ENCODE measurements at places on chromosomes 12 and 14. TPM values are rescaled to one million over a fixed set of nuclear protein-coding genes. Genes with fewer than 3 reads are reported as not detected.

Gene TCL1B
- not detected for total RNA-seq

Gene CD69
- total RNA-seq: 1.4 TPM

Gene TAS2R9
- not detected for total RNA-seq

Gene PRH2
- not detected for total RNA-seq

Gene APOF
- total RNA-seq: not detected

Gene RAB3IP
- 62.6 TPM for total RNA-seq

Gene B4GALNT1
- 0.14 TPM for total RNA-seq

Gene FAIM2
- total RNA-seq: not detected

Gene SPRING1
- 32.6 TPM for total RNA-seq

Gene SLC7A8
- total RNA-seq: 3.3 TPM

Gene SPIC
- not detected for total RNA-seq

Gene RPS6KL1
- total RNA-seq: 18.7 TPM

DNA sequence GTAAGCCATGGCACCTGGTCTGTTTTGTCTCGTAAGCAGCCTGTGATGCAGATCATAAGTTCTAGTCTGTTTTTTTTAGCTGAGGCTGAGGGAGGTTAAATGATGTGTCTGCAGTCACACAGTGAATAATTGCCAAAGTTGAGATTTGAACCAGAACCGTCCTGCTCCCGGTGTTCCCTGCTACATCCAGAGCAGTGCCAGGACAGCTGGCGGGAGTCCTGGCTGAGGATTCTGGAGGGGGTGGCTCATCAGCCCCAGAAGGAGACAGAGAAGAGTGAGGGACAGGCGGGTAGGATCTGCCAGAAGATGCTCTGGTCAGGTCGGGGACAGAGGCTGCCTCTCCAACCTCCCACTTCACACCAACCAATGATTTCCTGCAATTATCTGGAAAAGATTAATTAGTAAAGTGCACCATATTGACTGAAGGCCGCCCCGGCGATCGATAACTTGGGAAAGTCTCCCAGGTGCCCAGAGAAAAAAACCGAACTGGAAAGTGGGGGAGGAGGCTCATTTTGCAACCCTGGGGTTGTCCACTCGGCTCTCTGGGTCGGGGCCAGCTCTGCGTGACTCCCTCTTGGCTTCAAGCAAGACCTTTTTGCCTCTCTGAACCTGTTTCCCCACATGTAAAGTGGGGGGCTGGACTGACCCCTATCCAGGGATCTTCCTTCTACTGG lies 42.1 kb downstream of the MVK start:
- DNase-seq: no peak

DNA sequence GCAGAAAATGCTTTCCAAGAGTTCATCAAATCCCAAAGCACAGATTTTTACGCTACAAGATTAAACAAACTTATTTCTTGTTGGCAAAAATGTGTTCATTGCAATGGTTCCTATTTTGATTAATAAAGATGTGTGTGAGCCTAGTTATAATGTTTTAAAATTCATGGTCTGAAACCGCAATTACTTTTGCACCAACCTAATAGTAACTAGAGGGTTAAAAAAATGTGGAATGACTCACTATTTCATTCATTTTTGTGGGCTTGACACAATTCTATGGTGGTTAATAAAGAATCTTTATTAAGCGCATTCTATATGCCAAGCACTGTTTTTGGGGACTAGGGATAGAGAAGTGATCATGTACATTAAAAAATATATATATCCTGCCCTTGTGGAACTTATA lies 38.6 kb upstream of the METAP2 start:
- no peak for DNase-seq

DNA sequence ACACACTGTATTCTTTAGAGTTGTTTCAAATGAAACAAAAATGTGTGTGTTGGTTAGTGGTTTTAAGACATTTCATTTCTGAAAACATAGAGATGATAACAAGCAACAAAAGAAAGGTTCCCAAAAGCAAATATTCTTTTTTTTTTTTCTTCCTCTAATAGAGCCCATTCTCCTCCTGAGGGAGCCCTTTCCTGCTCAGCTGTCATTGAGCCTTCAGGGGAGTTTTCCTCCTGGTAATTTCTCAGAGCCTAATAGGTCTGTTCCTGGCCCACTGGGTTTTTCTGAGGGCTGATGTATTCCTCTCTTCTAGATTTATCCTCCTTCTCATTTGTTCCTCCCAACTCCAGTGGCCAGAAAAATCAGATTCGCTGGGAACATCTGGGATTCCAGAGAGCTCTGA lies 654.5 kb downstream of the NOVA1 start:
- DNase-seq: no peak

DNA sequence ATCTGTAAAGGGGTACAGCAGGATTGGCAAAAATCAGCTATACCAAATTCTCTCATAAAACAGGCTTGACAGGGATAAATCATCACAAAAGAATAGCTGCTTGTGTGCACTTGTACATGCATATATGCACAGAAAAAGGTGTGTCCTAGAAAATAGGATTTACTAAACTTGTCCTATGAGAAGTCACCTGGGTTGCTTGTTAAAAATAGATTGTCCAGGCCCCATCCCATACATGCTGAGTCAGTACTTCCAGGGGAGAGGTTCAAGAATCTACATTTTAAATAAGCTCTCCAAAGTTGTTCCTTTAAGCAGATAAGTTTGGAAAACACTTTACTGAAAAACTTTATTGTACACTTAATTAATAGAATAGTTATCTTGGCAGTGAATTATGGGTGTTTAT lies 123.1 kb downstream of the ANO6 start:
- DNase-seq: no peak

DNA sequence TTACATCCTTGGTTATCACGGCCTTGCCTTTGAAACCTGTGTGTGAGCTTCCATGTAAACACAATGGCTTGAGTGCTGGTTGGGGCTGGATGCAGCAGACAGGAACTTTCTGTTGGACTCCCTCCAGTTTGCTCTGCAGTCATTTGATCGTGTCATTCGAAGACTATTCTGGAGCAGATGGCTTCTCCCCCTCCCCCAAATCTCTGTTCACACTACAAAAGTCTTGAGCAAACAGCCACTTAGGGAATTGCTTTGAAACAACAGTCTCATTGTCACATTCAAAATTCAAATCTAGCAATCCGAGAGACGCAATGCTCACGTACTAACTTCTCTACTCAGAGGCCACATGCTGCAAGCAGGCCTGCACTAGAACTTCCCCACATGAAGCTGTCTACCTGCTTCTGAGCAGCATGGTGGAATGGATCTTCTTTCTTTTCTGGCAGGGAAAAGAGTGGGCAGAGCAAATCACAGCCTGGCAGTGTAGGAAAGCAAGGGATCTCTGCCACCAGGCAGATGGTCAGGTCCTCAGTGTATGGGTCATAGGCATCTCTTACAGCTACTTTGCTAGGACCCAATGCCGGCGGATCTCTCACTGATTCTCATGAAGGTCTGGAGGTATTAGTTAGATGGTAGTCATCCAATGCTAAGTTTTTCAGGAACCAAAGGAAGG lies 214.2 kb downstream of the PPM1H start:
- DNase-seq: peak; percentile 23

- DNase-seq: no peak
Measured at GRCh38 chr12:131229426-131230339, 276.0 kb downstream of the ADGRD1 start.

GRCh38 chr12:12212769-12213168 lies 54.1 kb downstream of the LRP6 start:
- DNase-seq: no peak

- no peak for DNase-seq
Measured at GRCh38 chr12:50824914-50825313, 17.8 kb upstream of the TMPRSS12 start.

- no peak for DNase-seq
Measured at GRCh38 chr14:62432955-62433354, 612.3 kb downstream of the KCNH5 start.

- no peak for DNase-seq
Measured at GRCh38 chr12:52044292-52044983, 6.8 kb upstream of the NR4A1 start.

- DNase-seq: no peak
Measured at GRCh38 chr14:26794731-26795130, 196.9 kb upstream of the NOVA1 start.

- no peak for DNase-seq
Measured at GRCh38 chr14:99753225-99754140, 39.7 kb upstream of the EML1 start.

GRCh38 chr12:76183459-76184186 lies 99.1 kb upstream of the NAP1L1 start:
- DNase-seq: peak; percentile 84

- DNase-seq: no peak
Measured at GRCh38 chr12:101628676-101629075, 33.9 kb downstream of the MYBPC1 start.

- DNase-seq: no peak
Measured at GRCh38 chr14:94354638-94355185, 31.6 kb upstream of the SERPINA6 start.

DNA sequence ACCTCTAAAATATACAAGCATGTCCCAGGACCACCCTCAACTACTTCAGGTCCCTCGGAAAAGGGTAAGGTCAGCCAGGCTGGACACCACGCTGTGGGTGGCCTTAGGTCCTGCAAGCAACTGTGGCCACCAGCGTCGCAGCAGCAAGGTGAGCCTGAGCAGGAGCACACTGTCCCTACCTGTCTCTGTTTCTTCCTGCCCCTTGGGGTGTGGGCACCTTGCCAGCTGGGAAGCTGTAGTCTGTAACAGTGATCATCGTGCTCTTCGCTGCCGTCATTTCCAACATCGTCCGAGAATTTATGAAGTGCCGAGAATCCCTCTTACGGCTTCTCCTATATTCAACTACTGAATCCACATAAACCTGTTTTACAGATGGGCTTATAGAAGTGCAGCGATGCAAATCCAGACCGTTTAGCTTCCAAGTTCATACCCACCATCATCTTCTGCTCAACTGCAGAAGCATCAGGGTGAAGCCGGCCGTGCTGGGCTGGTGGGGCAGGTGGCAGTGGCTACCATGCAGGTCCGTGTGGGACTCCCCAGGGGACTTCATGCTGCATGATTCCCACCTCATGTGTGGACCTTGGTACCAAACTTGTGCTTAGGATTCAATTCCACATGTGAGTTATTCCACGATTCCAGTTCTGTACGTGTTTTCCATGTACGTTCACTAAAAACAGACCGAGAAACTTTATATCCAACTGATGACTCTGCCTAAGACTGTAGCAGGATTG lies 361.3 kb upstream of the SFSWAP start:
- DNase-seq: no peak

GRCh38 chr12:13436182-13436581 lies 239.7 kb downstream of the EMP1 start:
- DNase-seq: no peak

GRCh38 chr12:124464062-124464461 lies 103.3 kb downstream of the NCOR2 start:
- DNase-seq: no peak

GRCh38 chr12:106645074-106645421 lies 62.2 kb downstream of the RFX4 start:
- no peak for DNase-seq

GRCh38 chr12:124334266-124334665 lies 39.4 kb downstream of the RFLNA start:
- DNase-seq: no peak

DNA sequence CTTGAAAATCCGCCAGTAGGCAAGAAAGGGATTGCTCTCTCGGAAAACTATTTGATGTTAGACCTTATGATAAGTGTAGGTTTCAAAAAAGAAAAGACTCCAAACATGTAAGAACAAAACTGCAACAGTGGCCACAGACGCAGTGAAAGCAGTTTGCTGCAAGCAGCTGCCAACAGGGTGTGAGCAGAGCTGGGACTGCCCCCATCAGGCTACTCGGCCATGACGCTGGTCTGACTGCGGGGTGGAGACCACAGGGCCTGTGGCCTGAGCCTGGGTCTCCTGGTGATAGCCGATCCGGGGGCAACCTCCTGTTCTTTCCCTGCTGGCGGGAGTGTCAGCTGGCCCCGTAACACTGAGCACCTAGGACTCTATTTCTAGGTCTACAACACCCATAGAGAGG lies 63.2 kb downstream of the AMN start:
- DNase-seq: no peak

DNA sequence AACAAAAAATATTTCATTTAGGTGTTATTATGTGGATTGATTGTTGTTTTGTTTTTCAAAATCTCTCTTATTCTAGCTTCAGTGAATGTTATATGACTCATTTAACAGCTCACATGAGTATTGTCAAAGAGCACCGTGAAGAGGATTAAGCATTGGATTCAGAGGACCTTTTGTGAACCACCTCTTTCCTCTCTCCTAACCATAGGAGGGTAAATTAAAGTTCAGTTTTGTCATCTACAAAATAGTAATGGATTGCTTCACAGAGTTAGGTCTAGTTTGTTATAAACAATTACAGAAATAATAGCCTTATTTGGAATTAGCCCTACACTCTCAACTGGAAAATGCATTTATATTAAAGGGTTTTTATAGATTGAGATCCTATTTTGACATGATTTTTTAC lies 962 bp upstream of the KERA start:
- DNase-seq: no peak

GRCh38 chr12:9342614-9343353 lies 134.6 kb upstream of the PZP start:
- DNase-seq: no peak

DNA sequence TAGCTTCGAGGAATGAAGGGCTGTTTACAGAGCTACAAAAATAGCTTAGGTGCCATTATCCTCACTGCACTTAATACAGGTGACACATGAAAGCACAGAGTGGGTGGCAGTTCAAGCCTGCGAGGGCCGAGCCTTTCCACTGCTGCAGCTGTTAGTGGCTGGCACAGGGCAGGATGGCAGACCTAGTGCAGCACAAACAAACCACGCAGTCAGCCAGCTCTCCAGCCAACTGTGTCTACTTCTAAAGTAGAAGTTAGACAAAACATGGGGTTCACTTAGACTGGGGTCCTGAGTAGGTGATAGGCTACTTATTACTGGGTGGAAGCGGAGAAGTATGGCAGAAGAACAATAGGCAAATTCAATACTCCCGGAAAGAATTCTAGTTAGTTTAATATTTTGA lies 95.4 kb downstream of the DUSP16 start:
- no peak for DNase-seq

DNA sequence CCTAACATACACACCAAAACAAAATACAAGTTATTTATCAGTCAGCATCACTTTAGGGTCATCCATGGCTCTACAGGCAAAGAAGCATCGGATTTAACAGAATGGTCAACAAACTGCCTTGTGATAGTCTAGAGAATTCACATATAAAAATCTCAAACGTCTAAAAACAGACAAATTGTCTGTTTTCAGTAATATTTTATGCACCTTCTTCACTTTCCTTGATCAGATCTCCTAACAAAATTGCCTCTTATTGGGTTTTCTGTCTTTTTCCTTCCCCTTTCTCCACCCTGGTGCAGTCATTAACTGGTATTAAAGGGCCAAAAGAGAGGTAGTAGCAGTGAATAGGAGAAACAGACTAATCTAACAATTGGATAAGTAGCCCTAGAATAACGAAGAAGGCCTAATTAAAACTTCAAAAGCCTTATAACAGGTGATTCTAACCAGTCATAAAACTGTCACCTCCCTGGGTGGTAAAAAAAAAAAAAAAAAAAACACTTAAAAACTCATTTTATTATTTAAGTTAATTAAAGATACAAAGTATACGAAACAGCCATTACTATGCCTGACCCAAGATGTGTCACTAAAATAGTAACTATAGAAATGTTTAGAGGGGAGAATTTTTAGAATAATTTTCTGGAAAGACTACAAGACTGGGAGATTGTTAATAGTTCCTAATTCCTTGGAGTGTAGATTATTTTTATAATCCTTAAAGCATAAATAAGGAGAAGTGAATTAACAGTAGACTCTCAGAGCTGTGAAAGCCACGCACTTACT lies 1.5 kb downstream of the KIF21A start:
- DNase-seq: no peak

GRCh38 chr14:69260861-69261564 lies 1.1 kb downstream of the GALNT16 start:
- no peak for DNase-seq

GRCh38 chr12:90301095-90301494 lies 592.5 kb upstream of the ATP2B1 start:
- DNase-seq: no peak

Data from epithelial cell of proximal tubule (primary cell).